ENCODE measurements at places on chromosomes 4 and X.

- DNase-seq = no peak
These were observed 647.3 kb upstream of the DIPK2B start for GRCh38 chrX:45847961-45848360.

DNA sequence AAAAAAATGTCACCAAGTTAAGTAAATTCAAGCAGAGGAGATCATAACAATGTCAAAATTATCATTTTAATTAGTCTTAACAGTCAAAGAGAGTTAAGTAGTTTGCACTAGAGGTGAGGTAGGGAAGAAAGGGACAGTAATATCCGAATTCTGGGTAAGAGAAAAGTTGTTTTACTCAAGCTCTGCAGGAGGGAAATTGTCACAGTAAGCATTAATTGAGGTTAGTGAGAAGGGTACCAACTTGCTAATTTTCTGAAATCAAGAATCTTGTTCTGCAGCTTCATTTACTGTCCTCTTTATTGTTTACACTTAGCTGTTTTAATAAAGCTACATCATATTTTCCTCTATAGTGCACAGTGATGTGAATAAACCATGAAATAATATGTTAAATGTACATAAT, 11.0 kb downstream of the DGKK start:
- no peak for DNase-seq

GRCh38 chr4:74293558-74293957, 14.7 kb upstream of the EPGN start:
- DNase-seq = no peak

- no peak for DNase-seq
These were observed 44.4 kb upstream of the PPARGC1A start for GRCh38 chr4:23934223-23934622.

GRCh38 chr4:150598909-150599308, 17.0 kb downstream of the MAB21L2 start:
- DNase-seq = no peak

DNA sequence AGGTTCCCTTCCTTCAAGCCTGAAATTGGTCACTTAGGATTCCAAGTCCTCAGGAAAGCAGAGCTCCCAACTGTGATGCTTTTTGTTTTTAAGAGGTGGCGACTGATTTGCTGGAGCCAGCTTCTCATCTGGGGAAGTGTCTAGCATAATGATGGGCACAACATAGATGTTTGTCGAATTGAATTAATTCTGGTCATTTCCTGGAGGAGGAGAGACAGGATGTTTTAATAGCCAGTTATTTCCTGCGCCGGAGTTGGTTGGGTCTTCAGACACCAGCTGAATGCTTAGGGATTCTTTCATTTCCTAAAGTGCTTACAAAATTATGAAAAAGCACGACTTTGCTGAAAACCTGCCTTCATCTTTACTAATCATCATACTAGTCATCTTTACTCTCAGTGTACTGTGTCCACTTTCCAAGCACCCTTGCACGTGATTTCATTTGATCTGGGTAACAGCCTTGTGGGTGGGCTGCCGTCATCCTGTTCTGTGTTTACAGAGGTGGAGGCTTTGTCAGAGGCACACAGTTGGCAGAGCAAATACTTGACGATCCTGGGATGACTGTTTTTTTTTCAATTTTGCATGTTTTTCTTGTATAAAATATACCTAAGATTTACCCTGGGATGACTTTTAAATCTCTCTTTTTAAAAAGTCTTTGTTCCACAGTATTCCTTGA, 49.5 kb downstream of the RGS12 start:
- no peak for DNase-seq

GRCh38 chr4:125082729-125083417, 231.9 kb upstream of the FAT4 start:
- DNase-seq = no peak

DNA sequence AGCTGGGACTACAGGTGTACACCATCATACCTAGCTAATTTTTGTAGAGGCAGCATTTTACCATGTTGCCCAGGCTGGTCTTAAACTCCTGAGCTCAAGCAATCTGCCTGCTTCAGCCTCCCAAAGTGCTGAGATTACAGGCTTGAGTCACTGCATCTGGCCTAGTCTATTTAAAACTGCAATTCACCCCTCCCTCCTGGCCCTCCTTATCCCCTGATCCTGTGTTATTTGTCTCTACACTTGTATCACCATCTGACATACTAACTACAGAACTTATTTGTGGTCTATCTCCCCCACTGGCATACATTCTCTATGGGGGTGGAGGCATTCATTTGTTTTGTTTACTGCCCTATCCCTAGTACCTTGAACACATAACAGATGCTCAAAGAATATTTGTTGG, 23.7 kb downstream of the CC2D2A start:
- no peak for DNase-seq

- DNase-seq = no peak
These were observed 23.2 kb upstream of the ANOS1 start for GRCh38 chrX:8755116-8755515.

GRCh38 chrX:6729626-6730025, 194.7 kb upstream of the VCX3A start:
- no peak for DNase-seq

GRCh38 chrX:125210146-125210545, 109.5 kb upstream of the TEX13C start:
- no peak for DNase-seq

- DNase-seq = no peak
These were observed 157.2 kb upstream of the NOCT start for GRCh38 chr4:138858419-138858818.

DNA sequence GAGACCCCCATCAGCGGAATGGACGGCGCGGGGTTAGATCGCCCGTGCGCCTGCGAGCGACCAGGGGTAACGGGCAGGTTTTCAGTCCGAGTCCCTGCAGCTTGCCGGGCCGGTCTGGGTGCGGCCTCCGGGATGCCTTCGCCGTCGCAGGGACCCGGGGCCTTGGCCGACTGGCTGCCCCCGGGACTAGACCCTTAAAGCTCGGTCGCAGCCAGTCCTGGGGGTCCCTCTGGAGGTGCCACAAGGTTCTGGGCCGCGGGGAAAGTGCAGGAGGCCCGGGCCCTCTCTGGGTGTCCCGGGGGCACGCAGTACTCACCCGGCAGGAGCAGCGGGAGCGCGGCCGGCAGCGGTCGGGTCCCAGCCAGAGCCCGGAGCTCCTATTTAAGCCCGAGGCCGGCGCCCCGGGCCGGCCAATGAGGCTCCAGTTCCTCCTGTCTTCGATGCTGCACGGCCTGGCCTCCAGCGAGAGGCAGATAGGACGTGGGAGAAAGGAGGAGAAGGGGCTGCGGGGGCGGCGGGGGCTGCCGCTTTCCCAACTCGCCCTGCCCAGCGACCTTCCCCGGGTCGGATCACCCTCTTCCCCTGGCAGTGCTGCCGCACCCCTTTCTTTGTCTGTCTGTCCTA, at the start of gene SPON2:
Gene SPON2 (minus strand): TSS at position 356 of the 624 bp plus-strand sequence.
- DNase-seq = peak; percentile 73

GRCh38 chr4:151887031-151887815, 126.4 kb upstream of the GATB start:
- no peak for DNase-seq

GRCh38 chr4:53961351-53961750, 103.1 kb downstream of the CHIC2 start:
- no peak for DNase-seq

DNA sequence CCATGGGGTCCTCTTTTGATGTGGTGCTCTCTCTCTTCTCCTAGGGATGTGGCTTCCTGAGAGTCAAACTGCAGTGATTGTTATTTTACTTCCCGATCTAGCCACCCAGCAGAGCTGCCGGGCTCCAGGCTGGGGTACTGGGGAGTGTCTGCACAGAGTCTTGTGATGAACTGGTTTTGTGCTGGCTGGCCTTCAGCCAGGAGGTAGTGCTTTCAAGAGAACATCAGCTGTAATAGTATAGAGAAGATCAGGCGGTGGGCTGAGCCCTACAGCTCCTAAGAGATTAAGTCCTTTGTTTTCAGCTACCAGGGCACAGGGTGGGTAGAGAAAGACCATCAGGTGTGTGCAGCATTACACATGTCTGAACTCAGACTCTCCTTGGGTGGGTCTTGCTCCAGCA, 59.0 kb upstream of the AGTR2 start:
- DNase-seq = no peak

GRCh38 chr4:83370640-83370906, 35.9 kb upstream of the HPSE start:
- no peak for DNase-seq

GRCh38 chr4:89056292-89056952, 563 bp downstream of the FAM13A start:
- no peak for DNase-seq

GRCh38 chr4:12933760-12934221, 550.3 kb downstream of the RAB28 start:
- DNase-seq = no peak

- no peak for DNase-seq
These were observed 132.7 kb downstream of the ARHGAP24 start for GRCh38 chr4:85607624-85608023.

- no peak for DNase-seq
These were observed 1607.9 kb upstream of the TENM3 start for GRCh38 chr4:180635281-180635680.

- DNase-seq = no peak
These were observed 24.8 kb downstream of the KLHL15 start for GRCh38 chrX:24002167-24002566.

- no peak for DNase-seq
These were observed 18.9 kb upstream of the GPR101 start for GRCh38 chrX:137052643-137053235.

GRCh38 chr4:31236020-31236638, 516.0 kb downstream of the PCDH7 start:
- DNase-seq = no peak

GRCh38 chr4:92050875-92051274, 252.9 kb upstream of the GRID2 start:
- no peak for DNase-seq

Measured in cardiac septum (tissue), 1 donor.